ENCODE measurements at places on chromosomes 3 and 15. TPM values are rescaled to one million over a fixed set of nuclear protein-coding genes. Genes with fewer than 3 reads are reported as not detected.

The ECE2 gene
- not detected for total RNA-seq

DNA sequence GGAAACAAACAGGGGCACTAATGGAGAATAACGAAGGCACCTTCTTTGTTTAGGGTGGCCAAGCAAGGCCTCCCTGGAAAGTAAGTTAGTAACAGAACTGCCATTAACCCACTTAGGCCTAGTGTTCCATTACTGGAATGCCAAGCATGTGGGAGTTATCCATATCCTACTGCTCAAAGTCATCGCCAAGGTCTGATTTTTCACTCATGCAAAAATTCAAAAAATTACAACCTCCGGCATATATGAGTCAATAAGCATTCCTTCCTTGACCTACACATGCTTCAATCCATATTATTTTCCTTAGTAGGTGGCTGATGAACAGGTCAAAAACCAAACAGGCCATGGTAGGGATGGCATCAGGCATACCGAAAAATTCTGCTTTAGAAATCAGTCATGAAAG, 1097.2 kb downstream of the FHIT start:
- DNase-seq = no peak

DNA sequence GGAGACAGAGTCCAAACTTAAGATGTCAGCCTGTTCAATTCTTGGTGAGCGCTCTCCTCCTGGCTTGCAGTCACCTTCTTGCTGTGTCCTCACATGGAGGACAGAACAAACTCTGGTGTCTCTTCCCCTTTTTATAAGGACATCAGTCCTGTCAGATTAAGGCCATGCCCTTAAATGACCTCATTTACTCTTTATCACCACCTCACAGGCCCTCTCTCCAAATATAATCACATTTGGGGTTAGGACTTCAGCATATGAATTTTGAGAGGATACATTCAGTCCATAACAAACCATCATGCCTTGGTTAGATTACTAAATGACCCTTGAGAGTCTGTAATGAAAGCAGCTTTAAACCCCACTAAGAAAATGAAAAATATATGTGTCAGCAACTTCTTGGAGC, 175.2 kb downstream of the TAFA4 start:
- no peak for DNase-seq

The COLQ gene
- total RNA-seq = 0.29 TPM

DNA sequence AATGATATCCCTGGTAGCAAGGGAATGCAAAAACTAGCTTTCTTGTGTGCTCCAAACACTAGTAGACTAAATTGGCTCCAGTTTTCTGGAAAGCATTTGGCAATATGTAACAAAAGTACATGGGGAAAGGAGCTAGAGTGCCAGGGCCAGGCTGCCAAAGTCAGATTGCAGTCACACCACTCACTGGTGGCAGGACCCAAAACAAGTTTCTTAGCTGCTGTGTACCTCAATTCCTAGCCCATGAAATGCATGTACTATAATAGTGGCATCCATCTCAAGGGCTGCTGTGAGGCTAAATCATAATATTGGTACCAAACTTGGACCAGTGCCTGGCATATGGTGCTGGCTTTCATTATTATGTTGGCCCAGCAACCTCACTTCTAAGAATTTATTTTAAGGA, 49.3 kb downstream of the CLDN18 start:
- DNase-seq = no peak

DNA sequence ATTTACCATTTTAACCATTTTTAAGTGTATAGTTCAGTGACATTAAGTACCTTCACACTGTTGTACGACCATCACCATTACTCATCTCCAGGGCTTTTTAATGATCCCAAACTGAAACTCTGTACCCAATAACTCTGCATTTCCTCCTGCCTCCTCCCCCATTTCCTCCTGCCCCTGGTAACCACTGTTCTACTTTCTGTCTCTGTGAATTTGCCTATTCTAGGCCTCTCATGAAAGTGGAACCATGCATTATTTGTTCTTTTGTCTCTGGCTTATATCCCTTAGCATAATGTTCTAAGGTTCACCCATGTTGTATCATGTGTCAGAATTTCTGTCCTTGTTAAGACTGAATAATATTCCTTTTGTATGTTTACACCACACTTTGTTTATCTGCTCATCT, 154.2 kb downstream of the MECOM start:
- no peak for DNase-seq
